Hematopoietic multipotent progenitor cell treated with erythropoietin and hydrocortisone succinate and interleukin-3 and kit ligand, for 6 days (in vitro differentiated cells): ENCODE measurements at places on chromosomes 12 and 14.

GRCh38 chr12:50506753-50507473 is 2.1 kb downstream of the DIP2B start:
- no peak for DNase-seq

- peak; percentile 17 for DNase-seq
Measured at GRCh38 chr12:20220339-20220738, 148.0 kb upstream of the PDE3A start.

GRCh38 chr12:2057041-2057794 is 4.4 kb downstream of the CACNA1C start:
- peak; percentile 82 for DNase-seq

DNA sequence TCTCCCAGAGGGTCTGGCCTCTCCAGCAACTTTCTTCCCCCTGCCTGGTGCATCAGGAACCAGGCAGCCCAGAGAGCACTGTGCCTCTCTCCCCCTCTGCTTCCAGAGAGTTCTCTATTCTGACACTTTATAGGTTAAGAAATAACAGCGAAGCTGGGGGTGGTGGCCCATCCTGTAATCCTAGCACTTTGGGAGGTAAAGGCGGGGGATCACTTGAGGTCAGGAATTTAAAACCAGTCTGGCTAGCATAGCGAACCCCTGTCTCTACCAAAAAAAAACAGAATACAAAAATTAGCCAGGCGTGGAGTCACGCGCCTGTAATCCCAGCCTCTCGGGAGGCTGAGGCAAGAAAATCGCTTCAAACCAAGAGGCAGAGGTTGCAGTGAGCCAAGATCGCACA is 58.3 kb downstream of the ESRRB start:
- DNase-seq: no peak

DNA sequence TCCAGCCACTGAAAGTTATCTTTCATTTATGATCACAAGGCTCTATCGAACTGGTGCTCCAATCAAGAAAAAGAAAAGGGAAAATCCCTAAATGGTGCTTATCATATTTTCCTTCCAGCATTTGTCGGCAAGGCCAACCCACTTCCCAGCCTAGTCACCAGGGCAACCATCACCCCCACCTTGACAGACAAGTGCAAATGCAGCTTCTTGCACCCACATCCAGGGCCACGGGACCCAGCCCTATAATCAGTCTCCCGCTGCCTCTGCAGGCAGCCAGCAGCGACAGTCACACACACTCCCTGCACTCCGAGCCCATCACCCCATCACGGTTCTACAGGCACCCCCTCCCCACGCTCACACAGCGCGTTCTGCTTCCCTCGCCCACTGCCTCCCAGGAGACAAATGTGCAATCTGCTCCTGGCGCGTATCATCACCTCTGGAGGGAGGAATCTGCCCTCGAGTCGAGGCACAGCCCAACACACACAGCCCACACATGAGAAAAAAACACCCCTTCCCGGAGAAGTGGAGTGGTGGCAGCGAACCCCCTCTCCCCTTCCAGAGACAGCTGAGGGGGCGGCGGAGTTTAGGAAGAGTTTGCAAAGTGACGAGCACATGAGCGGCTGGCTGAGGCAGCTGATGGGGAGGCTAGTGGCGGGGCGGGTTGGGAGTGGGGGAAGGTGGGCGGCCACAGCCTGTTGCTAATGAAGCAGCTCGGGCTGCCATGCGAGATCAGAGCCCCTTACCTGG is 9.3 kb upstream of the PPP4R4 start:
- no peak for DNase-seq

GRCh38 chr12:1841586-1842182 is 21.3 kb downstream of the LRTM2 start:
- DNase-seq: no peak

- no peak for DNase-seq
Measured at GRCh38 chr14:103094406-103095209, at the start of gene EXOC3L4. EXOC3L4 (plus strand) TSS chr14:103094725; CDS start chr14:103100220, 5,495 bp downstream.

- no peak for DNase-seq
Measured at GRCh38 chr12:78036874-78037273, 206.2 kb downstream of the NAV3 start.
